ENCODE measurements at places on chromosomes 12 and 14. TPM values are rescaled to one million over a fixed set of nuclear protein-coding genes. Genes with fewer than 3 reads are reported as not detected.

DNA sequence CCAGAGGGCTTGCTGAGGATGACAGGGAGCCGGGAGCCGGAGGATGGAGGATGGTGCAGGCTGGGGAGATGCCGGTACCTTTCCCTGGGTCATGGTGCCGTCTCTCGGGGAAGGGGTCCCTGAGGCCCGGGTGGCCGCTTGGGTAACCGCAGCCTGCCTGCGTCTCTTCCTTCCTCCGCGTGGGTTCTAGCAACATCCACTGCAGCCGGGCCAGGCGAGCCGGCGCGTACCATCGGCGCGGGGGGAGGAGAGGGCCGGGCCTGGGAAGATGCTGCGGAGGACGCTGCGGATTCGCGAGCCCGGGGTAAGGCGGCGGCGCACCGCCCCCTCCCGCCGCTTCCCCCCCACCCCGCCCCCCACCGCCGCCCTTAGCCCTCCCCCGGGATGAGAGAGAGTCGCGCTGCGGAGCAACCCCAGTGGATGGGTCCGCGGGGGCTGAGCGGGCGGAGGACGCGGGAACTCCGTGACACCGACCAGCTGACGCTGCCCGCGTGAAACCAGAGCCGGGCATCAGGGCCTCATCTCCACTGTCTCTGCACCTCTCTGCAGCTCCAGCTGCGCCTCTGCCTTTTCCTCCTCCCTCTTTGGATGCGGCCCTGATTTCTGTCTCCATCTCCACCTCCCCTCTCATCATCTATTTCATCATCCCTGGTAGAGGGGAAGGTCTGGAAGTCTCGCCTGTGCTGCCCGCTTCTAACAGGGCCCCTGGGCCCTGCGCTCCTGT is at the start of gene FAIM2:
Gene FAIM2, minus strand, starts transcription at position 201 of the 724 bp plus-strand sequence. Its CDS starts 108 bp downstream, at position 93.
- no peak for DNase-seq

DNA sequence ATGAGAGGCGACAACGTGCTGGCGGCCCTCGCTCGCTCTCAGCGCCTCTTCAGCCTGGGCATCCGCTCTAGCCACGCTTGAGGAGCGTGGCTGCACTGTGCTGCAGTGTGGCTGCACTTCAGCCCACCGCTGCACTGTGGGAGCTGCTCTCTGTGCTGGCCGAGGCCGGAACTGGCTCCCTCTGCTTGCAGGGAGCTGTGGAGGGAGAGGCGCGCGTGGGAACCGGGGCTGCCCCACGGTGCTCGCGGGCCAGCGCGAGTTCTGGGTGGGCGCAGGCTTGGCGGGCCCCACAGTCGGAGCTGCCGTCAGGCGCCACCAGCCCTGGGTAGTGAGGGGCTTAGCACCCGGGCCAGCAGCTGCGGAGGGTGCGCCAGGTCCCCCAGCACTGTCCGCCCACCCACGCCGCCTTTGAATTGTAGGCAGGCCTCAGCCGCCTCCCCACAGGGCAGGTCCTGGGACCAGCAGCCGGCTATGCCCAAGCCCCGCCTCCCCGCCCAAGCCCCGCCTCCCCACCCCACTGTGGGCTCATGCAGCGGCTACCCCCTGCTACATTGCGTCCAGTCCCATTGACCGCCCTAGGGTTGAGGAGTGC is 974.2 kb downstream of the FSCB start:
- DNase-seq: no peak

- DNase-seq: no peak
Measured at GRCh38 chr14:88516861-88517357, 37.9 kb downstream of the PTPN21 start.

DNA sequence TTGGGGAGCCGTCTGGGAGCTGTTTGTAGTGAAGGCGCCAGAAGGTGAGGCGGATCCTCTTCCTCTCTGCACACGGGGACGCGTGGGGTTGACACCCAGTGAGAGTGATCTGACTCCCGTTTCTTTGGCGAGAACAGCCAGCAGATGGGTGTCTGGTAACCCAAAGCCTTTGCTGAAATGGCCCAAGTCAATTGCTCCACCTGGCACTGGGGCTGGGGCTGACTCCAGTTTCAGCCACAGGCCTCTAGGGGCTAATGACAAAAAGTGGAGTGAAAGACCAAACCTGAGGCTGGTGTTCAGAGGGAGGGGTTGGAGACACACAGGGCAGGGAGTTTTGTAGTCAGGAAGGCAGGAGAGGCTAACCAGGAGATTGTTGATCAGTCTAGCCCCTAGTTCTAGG is 87.0 kb downstream of the FRMD6 start:
- DNase-seq: no peak

DNA sequence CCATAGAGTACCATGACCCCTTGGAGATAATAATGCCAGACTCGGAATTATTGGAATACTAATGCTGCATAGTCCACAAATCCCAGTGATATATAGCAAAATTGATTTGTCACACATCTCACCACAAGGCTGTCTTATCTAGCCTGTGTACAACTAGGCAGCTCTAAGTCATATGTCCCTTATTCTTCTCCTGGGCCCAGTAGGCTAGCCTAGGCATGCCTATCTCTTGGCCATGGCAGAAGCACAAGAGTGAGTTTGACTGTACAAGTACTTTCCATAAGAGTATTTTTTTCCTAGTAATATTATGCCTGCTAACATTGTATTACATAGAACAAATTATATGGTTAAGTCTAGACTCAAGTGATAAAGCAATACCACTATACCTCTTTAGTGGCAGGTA is 1122.1 kb upstream of the SEL1L start:
- no peak for DNase-seq

GRCh38 chr12:71046215-71046614 is 111.6 kb downstream of the TSPAN8 start:
- DNase-seq: no peak

DNA sequence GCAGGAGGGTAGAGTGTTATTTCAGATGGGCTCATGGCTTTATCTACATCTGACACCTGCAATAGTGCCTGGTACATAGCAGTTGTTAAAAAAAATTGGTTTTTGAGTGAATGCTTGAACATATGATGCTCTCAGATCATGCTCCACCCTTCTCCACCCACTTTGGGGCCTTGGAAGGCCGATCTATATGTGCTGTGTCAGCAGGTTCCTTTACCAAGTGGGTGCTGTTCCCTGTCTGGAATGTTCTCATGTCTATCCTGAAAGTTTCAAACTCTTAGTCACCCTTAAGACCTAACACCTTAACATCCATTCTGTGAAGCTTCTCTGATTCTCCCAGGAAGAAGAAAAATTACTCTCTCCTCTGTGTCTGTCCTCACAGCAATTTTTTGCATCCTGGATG is 556.3 kb upstream of the TBX3 start:
- DNase-seq: no peak

- DNase-seq: no peak
Measured at GRCh38 chr14:101623685-101624444, 62.6 kb downstream of the DIO3 start.

GRCh38 chr12:122505419-122506051 is 4.8 kb upstream of the ZCCHC8 start:
- DNase-seq: no peak

DNA sequence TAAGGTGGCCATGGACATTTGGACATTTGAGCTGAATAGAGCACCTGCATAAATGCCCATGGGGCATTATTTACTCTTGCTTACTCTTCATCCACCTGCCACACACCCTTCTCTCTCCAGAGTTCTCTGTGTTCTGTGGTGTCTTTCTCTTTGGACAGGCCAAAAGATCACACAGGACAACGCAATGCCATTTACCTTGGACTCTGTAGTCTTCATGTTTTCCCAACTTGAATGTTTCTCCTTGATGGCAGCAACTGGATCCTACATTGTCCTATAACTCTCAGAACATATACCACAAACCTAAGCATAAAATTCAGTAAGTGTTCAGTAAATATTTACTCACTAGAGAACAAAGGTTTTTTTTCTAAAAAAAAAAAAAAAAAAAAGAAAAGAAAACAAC is 41.7 kb upstream of the PTHLH start:
- DNase-seq: no peak

DNA sequence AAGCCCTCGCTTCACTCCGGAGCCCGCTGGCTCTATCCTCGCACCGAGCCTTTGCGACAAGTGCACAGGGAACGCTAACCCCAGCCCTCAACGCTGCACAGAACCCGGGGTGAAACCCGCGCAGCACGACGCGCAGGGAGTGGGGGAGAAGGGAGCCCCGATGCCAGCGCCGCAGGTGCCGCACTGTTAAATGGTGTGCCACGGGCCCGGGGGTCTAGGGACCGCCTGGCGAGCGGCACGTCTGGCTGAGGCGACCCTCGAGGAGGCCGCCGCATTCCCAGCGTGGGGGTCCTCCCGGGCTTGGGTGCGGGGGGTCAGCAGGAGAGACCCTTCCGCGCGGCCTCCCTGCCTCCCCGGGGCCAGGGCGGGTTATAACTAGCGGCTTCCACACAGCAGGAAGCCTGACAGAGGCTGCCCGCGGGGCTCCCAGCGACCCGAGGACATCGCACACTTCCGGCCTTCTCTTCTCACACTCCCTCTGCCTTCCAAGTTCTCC is 23.8 kb upstream of the LRTM2 start:
- DNase-seq: no peak

- no peak for DNase-seq
Measured at GRCh38 chr12:130016194-130016593, 112.4 kb upstream of the TMEM132D start.

DNA sequence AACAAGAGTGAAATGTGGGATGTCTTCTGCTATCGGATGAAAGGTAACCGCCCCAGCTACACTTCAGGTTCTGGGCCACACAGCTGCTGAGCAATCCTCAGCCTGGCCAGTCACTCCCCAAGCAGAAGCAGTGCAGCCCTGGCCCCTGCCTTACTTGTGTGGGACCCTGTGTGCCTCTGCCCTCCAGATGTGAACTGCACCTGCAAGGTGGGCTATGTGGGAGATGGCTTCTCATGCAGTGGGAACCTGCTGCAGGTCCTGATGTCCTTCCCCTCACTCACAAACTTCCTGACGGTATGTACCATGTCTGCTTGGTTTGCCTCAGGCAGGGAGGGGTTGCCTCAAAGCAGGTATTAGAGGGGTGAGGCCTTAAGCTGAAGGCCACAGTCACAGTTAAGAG is 85.6 kb downstream of the NT5DC3 start:
- no peak for DNase-seq

GRCh38 chr14:68397371-68397811 is 395.5 kb downstream of the ZFP36L1 start:
- DNase-seq: no peak

GRCh38 chr12:44358636-44359035 is 517.5 kb downstream of the NELL2 start:
- no peak for DNase-seq

GRCh38 chr14:98926146-98926545 is 345.9 kb downstream of the BCL11B start:
- DNase-seq: no peak

The BBS10 gene
- 7.4 TPM for total RNA-seq

The CLEC9A gene
- total RNA-seq: not detected

The CAPZA3 gene
- not detected for total RNA-seq

The BLOC1S1 gene
- 117 TPM for total RNA-seq

The CLMN gene
- total RNA-seq: 10.4 TPM

The RNASE3 gene
- total RNA-seq: not detected

The RNF212B gene
- total RNA-seq: not detected

The CDCA3 gene
- 1.9 TPM for total RNA-seq

The FERMT2 gene
- 197 TPM for total RNA-seq

The ANG gene
- 13.5 TPM for total RNA-seq

Measured in thoracic aorta (tissue), 2 donors.